Activated CD8-positive, alpha-beta memory T cell treated with anti-CD3 and anti-CD28 coated beads for 4 hours (primary cell): ENCODE measurements at places on chromosomes 13 and 19.

DNA sequence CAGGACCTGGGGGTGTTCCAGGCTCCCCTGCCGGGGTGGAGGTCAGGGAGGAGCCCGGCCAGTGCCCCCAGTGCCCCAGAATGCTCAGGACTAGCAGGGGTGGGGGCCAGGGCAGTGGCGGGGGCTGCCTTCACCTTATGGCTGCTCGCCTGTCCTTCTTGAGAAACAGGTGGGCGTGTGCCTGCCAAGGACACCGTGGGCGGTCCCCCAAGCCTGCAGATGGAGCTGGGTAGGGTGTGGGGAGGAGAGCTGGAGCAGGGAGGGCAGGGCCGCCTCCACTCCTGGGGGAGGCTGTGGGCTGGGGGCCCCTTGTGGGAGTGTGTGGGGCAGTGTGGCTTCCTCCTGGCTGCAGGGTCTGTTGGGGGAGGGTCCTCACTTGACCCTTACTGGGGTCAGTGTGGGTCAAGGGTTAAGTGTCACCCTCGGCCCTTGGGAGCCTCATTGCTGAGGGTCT is 160.1 kb downstream of the KDM4B start:
- DNase-seq: no peak

DNA sequence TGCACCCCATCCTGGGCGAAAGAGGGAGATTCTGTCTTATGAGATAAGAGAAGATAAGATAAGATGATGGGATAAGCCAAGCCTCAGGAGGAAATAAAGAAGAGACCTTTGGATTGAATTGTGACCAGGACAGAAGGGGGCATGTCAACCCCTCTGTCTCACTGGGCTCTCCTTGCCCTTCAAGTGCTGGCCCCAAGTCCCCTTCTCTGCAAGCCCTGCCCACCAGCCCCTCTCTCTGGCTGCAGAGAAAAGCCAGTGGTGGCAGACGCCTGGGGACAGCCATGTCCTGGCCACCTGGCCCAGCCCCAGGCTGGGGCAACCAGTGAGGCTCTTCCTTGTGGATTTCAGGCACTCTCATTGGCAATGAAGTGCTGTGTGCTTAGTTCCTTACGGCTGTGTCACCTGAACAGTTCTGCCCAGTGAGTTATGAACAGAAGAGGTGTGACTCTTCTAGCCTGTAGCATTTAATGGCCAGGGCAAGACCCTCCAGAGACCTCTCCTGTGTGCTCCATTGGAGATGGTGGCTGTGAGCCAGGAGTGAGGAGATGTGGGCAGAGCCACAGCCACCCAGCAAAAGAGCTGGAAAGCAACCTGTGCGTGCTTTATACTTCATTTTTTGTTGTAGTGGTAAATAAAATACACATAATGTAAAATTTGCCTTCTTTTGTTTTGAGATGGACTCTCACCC is 6.1 kb upstream of the BTBD2 start:
- no peak for DNase-seq

DNA sequence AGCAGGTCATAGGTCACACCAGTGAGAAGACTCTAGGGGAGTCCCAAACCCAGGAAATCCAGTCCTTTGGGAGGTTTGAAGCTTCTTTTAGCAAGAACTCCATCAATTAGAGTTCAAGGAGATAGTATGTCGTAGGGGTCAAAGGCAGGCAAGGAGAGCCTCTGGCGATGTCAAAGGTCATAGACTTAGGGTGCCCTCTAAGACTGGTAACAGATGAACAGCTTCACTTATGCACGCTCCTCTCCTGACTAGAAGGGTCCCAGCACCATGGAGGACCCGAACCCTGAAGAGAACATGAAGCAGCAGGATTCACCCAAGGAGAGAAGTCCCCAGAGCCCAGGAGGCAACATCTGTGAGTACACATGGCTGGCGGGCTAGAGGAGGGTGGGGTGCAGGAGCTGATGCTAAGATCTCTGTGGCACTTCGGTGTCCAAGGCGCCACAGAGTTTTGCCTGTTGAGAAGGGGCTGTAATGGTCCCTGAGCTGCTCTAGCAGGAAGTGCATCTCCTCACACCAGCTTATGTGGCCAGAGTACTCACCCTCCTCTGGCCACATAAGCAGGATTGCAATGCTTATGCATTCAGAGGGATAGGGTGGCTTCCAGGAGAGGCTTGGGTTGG is 557 bp downstream of the ZNF576 start:
- DNase-seq: no peak

DNA sequence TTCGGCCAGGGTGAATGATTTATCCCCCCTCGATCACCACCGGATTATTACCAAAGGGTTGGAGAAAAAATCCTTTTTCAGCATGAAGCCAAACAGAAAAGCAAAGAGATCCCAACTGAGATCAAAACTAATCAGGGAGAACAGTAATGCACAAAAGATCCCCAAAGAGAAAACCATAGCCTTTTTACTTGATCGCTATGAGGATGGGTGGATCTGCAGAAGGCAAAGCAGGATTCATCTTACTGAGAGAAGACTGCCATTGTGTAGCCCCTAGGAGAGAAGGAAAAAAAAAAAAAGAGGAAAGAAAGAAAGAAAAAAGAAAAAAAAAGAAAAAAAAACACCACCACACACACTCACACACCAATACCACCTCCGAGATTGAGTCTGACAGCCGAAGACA is at the start of gene FGF14:
Gene FGF14 (minus strand): TSS at position 283 of the 400 bp plus-strand sequence.
- no peak for DNase-seq

DNA sequence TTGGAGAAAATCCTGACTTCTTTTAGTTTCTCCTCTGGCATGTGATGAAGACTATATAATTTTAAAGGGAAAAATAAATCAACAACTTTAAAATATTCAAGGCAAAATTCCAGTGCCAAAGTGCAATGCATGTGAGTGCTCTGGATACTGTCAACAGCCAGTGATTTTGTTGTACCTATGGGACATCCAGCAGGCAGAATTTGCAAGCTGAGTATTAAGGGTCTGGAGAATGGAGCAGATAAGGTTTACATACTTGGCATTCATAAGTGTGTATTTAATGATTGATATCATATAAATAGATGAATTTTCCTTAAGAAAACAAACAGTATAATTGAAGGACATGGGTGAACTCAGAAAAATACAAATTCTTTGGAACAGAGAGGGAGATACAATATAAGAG is 703.4 kb downstream of the GPC5 start:
- no peak for DNase-seq

DNA sequence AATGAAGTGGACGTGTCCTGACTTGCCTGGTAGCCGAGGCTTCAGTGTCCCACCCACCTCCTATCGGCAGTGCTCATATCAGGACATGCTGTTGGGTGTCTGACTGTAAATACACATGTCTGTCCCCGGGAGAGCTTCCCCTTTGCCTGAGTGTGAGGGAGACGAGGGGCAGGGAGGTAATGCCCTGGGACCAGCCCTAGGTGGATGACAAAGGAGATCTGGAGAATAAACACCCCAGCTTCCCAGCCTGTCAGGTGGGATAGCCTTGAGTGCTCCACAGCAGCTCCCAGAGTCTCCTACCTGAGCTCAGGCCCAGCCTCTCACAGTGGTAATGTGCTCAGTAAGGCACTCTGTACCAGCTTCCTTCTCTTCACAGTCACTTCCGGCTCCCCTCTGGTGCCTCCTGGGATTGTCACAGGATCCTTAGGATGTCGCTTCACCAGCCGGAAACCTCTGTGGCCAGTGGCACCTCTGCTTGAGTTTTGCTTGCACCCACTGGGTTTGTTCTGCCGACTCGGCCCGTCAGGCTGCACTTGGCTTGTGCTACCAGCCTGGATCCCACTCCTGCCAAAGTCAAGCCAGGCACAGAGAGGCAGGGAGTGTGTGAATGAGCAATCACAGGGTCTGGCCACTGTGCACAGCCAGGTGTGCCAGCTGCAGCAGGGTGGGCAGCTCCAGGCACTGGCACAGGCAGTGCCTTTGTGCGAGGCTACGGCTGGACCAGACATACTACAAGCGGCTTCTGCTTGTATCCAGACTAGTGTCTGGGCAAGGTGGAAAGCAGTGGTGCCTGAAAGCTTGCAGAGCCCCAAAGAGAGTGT is 54.4 kb upstream of the RGCC start:
- no peak for DNase-seq

DNA sequence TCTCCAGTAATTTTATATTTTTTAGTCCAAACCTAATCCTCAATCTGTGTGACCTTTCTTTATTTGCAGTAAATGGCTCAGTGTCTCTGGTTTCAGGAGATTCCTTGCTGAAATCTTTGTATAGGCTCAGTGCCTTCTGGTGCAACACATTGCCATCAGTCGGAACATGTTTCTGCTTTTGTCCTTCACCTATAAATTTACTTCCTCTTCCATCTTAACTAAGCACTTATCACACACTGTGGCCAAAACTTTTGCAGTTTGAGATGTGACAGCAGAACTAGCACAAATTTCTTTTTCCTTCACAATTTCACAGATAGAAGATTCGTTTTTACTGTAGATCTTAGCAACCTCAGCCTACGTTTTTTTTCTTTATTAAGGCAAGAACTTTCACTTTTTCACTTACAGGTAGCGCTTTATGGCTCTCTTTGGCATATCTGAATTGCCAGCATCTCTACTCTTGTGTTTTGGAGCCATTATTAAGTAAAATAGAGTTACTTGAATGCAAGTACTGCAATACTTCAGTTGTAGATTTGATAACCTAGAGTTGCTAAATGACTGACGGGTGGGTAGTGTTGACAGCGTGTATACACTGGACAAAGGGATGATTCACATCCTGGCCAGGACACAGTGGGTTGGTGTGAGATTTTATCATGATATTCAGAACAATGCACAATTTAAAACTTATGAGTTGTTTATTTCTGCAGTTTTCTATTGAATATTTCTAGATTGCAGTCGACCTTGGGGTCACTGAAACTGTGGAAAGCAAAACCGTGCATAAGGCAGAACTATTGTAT is 44.3 kb downstream of the NDFIP2 start:
- no peak for DNase-seq

- no peak for DNase-seq
Measured at GRCh38 chr13:37011002-37011401, 10.4 kb downstream of the EXOSC8 start.

DNA sequence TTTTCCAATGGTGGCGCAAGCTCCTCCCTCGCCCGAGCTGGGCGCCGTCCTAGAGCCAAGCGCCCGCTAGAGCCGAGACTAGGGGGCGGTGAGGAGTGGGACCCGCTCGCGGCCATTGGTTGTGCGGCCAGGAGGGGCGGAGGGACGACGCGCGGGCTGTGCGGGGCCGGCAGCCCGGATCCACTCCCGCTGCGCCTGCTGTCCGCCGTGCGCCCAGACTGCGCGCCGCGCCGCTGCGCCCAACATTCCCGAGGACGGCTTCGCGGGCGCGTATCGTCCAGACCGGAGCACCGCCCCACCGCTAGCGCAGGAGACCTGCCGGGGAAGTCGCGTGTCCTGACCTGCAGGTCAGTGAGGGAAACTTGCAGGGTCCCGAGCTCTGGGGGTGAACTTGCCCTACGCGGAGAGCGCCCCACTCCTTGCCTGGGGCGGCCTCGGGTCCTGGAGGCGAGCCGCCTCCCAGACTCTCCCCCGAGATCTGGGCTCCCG is at the start of gene SERTM1:
Gene SERTM1 (plus strand): TSS at position 183 of the 489 bp plus-strand sequence. CDS start 21,059 bp downstream, outside the sequence.
- DNase-seq: no peak

DNA sequence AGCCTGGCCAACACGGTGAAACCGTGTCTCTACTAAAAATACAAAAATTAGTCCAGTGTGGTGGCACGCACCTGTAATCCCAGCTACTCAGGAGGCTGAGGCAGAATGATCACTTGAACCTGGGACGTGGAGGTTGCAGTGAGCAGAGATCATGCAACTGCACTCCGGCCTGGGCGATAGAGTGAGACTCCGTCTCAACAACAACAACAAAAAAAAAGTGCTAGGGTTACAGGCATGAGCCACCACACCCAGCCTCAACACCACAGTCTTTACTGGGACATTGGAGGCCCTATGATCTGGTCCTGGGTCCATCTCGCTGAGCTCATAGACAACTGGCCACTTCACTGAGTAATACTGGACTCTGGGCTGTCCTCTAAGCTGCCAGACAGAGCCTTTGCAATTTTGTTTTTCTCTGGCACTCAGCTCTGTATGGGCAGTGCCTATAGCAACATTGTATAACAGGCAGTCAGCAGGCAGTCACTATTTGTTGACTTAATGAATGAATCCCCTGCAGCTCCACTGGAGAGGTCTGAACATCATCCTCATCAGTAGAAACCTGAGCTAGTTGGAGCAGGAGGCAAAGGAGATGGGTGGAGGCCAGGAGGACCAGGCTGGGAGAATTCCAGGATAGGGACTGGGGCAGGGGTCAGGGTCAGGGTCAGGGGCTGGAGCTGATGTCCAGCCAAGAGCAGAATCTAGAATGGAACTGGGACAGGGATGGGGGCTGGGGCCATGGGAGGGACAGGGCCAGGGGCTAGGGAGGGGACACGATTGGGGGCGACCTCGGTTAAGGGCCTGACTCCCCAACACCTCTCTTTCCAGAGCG is 8.1 kb downstream of the BLOC1S3 start:
- DNase-seq: no peak

DNA sequence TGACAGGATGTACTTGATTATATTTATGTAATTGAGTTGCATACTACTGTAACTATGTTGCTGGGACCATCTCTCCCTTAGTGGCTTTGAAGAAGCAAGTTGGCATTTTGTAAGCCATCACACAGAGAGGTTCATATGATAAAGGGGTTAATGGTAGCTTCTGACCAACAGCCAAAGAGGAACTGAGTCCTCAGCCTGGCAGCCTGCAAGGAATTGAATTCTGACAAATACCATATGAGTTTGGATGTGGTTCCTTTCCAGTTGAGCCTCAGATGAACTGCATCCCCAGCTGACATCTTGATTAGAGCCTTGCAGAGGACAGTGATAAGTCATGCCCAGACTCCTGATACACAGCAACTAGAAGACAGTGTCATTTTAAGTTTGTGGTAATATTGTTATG is 8.6 kb upstream of the MYCBP2 start:
- DNase-seq: no peak

- DNase-seq: no peak
Measured at GRCh38 chr13:111161601-111162600, 46.8 kb downstream of the ARHGEF7 start.

DNA sequence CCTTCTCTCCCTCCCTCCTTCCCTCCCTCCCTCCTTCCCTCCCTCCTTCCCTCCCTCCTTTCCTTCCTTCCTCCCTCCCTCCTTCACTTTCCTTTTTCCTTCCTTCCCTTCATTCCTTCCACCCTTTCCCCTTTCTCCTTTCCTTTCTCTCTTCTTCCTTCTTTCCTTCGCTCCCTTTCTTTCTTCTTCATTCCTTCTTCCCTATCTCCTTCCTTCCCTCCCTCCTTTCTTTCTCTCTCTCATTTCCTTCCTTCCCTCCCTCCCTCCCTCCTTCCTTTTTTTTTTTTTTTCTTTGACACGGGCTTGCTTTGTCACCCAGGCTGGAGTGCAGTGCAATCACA is 105.5 kb downstream of the IER2 start:
- no peak for DNase-seq

- DNase-seq: no peak
Measured at GRCh38 chr13:67043901-67044300, 186.2 kb downstream of the PCDH9 start.

DNA sequence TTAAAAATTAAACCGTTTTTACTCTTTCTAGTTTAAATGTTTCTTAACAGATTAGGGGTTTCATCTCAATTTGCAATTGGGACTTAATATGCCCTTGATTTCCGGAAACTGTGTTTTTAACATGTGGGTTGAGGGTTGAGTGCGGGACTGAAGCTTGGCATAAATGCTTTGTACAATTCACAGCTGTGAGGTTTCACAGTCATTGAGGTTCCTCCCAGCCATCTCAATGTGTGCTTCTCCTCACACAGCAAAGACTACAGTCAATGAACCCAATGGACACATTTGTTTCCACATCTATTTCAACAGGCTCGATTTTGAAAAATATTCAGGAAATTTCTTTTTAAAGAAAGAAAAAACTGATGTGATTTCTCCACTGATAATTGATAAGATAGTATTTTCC is 328.6 kb downstream of the TBC1D4 start:
- DNase-seq: no peak

GRCh38 chr19:45321848-45322247 is 827 bp downstream of the CKM start:
- no peak for DNase-seq
